ENCODE measurements at places on chromosomes 1 and 21.

GRCh38 chr1:15526021-15526489 lies 593 bp upstream of the DNAJC16 start:
- DNase-seq = no peak

GRCh38 chr1:23168445-23169194 lies at the start of gene LUZP1:
Gene LUZP1, minus strand, starts transcription at chr1:23168856.
- DNase-seq = peak; percentile 89

DNA sequence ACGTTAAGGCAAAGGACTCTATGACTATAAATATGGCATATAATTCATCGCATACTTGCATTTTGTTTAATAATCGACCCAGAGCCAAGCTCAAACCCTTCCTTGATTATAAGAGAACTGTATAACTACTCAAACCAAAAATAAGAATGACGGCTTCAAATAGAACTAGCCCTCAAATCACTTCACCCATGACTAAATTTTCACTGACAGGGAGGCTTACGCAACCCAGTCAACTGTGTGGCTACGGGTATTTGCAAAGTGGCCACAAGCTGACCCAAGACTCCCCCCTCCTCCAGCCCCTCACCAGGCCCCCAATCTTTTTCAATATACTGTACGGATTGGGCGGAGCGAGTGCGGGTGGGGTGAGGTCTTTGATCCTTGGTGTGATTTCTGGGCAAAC lies 268.3 kb downstream of the ASTN1 start:
- no peak for DNase-seq

GRCh38 chr1:99429754-99430153 lies 165.5 kb downstream of the PLPPR4 start:
- no peak for DNase-seq

DNA sequence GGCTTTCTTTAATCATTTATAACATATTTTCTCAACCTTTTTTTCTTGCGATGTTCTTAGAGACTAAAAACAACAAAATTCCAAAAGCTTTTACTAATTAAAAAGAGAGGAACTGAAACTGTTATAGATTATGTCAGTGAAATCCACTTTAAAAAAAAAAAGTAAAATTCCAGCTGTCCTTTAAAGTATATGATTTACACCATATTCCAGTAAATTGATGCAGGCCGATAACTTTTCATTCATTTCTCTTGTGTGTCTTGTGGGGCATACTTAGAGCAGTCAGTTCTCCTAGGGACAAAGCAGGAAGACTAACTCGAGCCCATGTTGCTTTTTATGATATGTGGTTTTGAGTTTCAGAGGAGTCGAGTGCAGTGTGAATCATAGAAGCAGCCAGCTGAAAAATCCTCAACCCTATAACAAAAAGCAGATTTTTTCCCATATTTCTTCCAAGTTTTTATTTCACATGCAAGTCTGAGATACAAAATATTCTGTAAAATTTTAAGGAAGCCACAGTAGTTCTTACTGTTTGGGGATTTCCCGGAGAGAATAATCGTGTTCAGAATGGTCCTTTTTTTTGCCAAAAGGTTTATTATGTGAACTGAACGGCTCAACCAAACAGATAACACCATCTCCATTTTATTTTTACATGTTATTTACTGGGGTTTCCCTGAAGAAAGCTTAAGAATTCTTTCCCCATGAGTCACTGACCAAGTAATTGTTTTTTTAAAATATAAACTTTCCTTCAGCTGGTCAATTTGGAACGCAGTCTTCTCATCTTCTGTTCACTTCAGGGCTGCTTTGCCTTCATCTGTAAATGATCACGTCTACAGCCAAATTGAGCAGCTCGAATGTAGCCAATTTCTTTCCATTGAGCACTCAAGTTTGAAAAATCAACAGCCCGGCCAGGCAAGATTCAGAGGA lies 77.0 kb upstream of the C1orf105 start:
- no peak for DNase-seq

- no peak for DNase-seq
These were observed 68.7 kb downstream of the DNAH14 start for GRCh38 chr1:224998185-224998584.

DNA sequence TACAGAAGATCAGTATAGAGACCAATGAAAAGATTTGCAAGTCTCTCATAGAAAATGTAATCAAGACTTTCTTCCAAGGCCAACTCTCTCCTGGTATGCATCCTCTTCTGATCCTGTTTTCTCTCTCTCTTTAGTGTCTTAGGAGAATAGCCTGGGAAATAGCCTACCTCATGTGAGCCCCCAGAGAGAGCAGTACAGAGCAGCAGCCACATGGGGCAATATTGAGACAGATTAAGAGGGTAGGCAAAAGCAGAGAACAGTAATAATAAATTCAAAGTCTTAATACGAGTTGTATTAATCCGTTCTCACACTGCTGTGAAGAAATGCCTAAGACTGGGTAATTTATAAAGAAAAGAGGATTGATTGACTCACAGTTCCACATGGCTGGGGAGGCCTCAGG lies 61.4 kb downstream of the RNASEL start:
- no peak for DNase-seq
